ENCODE measurements at places on chromosomes 13 and 19.

- no peak for DNase-seq
Observed at GRCh38 chr19:45168767-45169351, 8.1 kb upstream of the NKPD1 start.

GRCh38 chr19:37306383-37306963 is 64.4 kb upstream of the ZNF527 start:
- DNase-seq, result no peak

DNA sequence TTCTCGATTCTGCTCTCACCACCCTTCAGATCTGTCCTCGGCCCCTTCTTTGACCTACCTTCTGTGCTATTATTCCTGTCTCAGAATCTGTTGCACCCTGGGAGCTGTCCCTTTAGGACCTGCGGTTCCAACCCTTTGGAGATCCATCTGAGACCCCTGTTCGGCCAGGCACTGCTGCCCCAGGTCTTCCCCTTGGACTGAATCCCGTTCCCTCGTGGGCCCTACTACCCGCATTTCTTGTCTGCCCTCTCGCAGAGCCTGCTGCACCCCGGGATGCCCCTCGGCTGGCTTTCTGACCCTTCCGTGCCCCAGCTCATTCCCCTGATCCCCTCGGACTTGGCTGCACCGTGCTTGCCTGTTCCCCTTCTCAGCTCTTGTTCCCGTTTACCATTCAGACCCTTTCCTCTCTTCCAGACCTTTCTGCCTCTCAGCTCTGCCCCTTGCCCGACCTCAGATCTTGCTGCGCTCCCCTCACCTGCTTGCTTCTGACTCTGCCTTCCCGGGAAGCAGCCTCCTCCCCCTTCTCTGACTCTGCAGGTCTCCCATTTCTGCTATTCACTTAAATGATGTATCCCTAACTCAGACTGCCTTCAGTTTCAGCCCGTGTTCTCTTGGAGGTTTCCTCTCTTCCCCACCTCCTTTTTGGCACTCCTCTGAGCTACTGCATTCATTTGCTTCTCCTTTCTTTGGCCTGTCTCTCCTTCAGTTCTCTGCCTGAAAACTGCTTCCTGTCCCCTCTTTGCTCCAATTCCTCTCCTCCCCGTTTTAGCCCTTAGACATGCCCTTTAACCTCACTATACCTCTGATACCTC is 1.1 kb downstream of the ARHGAP35 start:
- DNase-seq, result no peak

- DNase-seq, result no peak
Observed at GRCh38 chr19:870963-871401, 11.5 kb downstream of the CFD start.

GRCh38 chr19:12669270-12670158 is 2.9 kb downstream of the WDR83 start:
- peak; percentile 64 for DNase-seq
